Omental fat pad (tissue), 4 donors: ENCODE measurements at places on chromosomes 1 and 21. TPM values are rescaled to one million over a fixed set of nuclear protein-coding genes. Genes with fewer than 3 reads are reported as not detected.
A peak's percentile ranks its signal among the peaks of the same experiment; 100 is the strongest.

DNA sequence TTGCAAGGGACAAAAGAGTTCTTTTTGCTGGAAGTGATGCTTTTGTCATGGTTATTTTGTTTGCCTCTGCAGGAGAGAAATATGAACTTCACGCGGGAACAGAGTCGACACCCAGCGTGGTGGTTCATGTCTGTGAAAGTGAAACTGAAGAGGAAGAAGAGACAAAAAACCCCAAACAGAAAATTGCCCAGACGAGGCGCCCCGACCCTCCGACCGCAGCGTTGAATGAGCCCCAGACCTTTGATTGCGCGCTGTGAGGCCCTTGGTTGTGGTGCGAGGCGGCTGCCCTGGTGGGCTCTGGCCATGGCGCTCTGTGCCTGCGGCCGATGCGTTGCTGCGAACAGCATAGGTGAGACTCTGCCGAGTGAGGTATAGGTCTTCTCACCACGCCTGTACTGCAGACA is 20.9 kb upstream of the NCMAP start:
- DNase-seq, result no peak

- peak; percentile 83 for DNase-seq
These were observed 6.7 kb upstream of the HUNK start for GRCh38 chr21:31866077-31866511.

DNA sequence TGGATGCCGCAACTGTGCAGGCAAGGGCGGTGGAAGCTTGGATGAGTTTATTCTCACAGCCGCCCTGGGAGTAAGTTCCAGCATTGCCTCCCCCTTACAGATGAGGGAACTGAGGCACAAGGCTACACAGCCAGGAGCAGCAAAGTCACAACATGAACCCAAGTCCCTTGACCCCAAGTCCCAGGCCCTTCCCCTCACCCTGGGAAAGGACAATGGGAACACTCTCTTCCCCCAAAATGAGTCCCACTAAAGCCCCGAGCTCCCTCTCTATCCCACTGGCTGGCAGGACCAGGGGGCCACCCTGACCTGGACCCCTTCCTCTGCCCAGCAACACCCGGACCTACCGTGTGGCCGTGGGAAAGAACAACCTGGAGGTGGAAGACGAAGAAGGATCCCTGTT is 3.9 kb downstream of the CTRC start:
- DNase-seq, result no peak

DNA sequence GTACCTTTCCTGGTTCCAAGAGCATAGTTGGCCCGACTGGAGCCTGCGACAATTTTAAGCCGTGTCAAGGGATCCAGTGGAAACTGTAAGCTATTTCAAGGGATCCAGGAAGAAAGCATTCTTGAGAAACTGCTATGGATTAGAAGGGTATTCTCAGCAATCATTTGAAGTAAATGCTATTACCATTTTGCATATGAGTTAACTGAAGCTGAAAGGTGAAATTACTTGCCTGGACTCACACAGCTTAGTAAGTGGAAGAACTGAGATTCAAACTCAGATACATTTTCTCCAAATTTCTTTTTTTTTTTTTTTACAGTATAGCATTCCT is 589 bp downstream of the ZNF684 start:
- DNase-seq, result no peak

The LEPR gene
- 17.1 TPM for total RNA-seq

The C8B gene
- total RNA-seq, result not detected

The PADI2 gene
- total RNA-seq, result 1.6 TPM
